ENCODE measurements at places on chromosomes 12 and 14.

DNA sequence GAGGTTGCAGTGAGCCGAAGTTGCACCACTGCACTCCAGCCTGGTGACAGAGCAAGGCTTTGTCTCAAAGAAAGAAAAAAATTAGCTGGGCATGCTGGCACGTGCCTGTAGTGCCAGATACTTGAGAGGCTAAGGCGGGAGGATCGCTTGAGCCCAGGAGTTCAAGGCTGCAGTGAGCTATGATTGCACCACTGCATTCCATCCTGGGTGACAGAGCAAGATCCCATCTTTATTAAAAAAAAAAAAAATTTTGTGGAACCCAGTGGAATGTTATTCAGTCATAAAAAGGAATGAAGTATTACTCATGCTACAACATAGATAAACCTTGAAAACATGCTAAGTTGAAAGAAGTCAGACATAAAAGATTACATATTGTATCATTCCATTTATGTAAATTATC is 8.3 kb upstream of the ERBB3 start:
- DNase-seq = no peak

- DNase-seq = no peak
Observed at GRCh38 chr12:51028813-51029150, 2.6 kb upstream of the SLC11A2 start.

DNA sequence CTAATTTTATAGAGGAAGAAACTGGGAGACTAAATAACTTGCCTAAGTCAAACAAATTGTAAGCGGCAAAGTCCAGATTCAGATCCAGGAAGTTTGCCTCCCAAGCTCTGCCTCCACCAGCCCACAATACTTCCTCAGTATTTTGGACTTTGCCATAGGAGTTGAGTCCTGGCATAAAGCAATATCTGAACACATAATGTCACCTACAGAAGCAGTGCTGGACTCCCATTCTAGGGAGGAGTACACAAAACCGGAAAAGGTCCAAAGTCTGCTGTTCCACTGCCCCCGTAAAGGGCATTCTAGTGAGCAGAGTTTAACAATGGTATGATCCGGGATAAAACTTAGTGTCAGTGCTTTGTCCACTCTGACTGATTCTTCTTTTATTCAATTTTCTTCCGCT is 340.5 kb downstream of the FUT8 start:
- no peak for DNase-seq

GRCh38 chr12:21989819-21990412 is 48.7 kb upstream of the ABCC9 start:
- DNase-seq = no peak

DNA sequence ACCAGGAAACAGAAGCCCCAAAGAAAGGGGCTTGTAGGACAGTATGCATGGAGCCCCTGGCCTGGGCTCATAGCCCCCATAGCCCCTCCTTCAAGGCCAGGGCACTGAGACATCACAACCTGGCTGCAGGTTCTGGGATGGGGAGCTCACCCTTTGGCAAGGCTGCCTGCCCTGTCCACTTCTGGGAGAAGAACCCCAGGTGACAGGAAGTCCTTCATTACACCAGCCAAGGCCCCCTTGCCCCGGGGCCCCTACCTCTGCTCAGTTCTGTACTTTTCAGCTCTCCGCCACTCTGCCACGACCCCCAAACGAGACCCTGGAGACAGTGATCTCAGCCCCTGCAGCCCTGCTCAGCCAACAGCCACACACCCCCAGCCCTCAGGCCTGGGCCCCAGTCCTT is 223.2 kb upstream of the RTL1 start:
- DNase-seq = no peak

GRCh38 chr14:94116701-94117100 is 6.2 kb downstream of the IFI27 start:
- DNase-seq = no peak

GRCh38 chr12:40745386-40745785 is 53.1 kb downstream of the CNTN1 start:
- DNase-seq = no peak

GRCh38 chr12:84696908-84697540 is 215.6 kb downstream of the SLC6A15 start:
- no peak for DNase-seq

- DNase-seq = no peak
Observed at GRCh38 chr12:127567531-127567930, 699.4 kb upstream of the TMEM132C start.

GRCh38 chr14:93984987-93985410 is 8.6 kb upstream of the ASB2 start:
- no peak for DNase-seq

DNA sequence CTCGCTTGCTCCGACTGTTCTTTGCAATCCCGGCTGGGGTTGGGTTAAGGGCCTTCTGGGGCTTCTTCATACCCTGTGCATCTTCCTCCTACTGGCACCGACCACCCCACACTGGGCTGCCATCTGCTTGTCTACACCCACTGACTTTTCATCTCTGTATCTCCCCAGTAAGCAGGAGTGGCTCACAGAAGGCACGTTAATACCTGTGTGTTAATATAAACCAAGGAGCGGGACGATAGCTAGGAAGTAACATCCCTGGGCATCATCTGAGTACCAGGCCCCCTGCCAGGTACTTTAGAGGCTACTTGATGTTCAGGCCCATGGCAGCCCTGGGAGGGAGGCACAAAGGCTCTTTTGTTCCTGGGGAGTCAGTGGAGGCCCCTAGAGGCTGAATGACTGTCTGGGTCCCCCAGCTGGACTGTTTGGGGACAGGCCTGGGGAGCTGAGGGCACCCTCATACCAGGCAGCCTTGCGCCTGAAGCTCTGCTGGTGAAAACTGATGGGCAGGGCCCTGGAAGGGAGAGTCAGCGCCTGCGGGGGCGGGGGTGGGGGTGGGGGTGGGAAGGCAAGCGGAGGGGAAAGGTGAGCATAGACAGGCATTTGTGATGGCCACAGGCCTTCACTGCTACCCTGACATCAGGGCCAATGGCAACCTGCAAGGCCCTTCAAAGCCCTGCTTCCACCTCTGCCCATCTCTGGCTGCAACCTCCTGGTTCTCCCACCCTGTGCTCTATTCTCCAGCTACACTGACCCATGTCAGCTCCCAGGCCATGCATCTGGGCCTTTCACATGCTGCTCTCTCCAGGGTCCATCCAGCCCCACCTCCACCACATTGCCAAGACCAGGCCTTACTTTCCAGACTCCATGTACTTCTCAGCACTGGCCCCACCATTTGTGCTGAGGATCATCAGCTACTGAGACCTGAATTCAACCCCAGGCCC is 34.2 kb upstream of the DEGS2 start:
- DNase-seq = no peak

DNA sequence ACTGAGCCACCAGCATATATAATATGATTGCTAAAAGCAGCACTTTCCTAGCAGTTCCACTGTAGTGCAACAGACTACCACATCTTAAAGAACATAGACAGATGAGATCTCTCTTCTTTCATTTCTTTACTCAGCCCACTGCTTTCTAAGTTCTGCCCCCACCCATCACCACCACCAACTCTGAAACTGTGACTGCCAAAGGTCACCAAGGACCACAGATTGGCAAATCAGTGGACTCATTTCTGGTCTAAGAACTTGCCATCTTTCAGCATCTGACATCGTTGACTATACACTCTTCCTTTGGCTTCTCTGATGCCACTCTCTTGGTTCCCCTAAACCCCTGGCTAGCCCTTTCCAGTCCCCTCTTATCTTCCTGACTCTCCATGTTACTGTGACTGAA is 38.4 kb downstream of the IFNG start:
- no peak for DNase-seq

DNA sequence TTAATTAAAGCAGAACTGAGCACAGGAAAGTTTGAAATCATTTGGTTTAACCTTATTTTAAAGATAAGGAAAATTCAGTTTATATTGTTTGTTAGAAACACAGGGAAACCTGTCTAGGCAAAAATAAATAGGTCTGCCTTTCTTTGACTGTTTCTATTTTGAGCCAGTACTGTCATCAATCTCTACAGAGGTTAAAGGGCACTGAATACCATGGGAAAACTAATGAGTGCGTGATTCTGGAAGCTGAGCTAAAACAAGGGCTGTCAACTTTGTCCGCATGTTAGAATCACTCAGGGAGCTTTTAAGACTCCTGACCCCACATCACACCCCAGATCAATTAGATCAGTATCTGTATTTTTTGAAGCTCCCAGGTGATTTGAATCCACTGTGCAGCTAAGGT is 38.8 kb downstream of the NOPCHAP1 start:
- no peak for DNase-seq

- no peak for DNase-seq
Observed at GRCh38 chr12:98126637-98127335, 388.6 kb upstream of the TMPO start.

- DNase-seq = no peak
Observed at GRCh38 chr12:103249607-103250006, 246.2 kb downstream of the C12orf42 start.

DNA sequence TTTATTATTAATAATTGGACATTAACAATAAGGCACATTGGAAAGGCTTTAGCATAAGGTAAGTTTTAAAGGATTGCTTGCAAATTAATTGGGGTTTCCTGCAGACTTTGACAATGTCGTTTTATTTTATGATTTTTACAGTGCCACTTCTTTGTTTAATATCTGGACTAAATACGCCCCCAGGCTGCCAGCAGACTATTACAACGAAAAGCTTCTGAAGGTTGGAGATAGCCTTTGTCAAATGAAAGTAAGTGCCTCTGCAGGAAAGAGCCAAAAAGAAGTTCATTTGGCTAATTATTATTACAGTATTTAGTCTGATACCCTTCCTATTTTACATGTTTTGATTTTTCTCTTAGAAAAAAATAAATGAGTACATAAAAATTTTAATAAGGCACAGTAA is 11.3 kb downstream of the CFAP54 start:
- DNase-seq = no peak

DNA sequence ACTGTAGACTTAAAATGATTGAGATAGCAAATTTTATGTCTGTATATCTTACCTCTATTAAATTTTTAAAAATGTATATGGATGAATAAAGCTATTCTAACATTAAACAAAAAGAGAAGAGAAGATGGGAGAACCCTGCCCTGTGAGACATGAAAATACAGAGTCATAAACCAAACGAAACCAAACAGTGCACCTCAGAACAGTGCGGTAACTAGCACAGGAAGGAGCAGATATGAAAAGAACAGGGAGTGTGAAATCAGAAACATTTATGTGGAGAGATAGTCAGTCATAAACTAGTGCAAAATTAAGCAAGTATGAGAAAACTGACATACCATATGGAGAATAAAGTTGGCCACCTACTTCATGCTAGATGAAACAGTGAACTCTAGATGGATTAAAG is 135.1 kb downstream of the ERC1 start:
- no peak for DNase-seq

GRCh38 chr14:96316087-96316486 is 47.1 kb downstream of the ATG2B start:
- no peak for DNase-seq

GRCh38 chr12:989751-990660 is 1.0 kb upstream of the ERC1 start:
- DNase-seq = peak; percentile 2

DNA sequence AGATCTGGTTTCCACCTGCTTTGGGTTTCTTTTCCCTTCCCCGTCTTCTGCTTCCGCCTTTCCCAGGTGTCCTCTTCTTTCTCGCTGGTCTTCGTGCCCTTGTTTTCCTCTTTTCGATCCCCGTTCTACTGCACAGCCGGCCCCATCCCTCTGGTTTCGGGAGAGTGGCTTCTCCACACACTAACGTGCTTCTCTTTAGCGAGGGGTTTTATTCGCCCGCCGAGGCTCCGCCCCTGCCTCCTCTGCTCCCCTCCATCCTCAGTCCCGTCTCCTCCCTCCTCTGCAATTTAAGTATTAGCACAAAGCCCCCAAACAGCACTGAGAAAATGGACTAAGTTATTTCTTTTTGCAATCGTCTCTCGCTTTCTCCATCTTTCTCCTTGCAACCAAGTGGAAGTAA is at the start of gene SLC7A8:
SLC7A8 (minus strand) TSS at position 182 of the 400 bp plus-strand sequence. CDS start 746 bp downstream, outside the sequence.
- DNase-seq = peak; percentile 22

DNA sequence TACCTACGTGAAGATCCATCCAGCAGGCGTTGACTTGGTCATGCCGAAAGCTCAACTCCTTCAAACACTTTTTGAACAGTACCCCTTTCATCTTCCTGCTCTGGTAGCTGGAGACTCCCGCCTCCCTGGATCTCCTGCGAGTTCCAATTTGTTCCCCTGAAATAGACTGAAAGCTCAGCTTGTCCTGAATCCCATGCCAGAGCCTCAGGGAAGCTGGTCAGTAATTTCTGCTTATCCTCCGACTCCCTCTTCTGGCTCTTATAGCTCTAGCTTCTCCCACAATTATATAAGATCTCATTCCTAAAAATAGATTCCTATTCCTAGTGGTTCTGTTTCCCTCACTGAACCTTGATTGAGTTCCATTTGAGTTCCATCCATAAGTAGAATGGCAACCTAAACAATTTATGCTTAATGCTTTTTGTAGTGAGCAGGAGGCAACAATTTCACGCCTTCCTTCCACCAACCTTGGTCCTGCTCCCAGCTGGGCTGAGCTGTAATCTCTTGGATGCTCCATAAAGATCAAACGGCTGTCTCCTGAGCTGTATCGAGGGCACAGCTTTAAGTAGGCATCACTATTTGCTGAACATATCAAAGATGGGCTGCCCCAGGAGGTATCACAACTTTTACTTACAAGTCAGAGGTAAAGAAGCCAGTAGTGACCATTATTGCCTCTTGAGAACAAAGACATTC is 8.0 kb upstream of the TMEM132C start:
- DNase-seq = no peak

- DNase-seq = no peak
Observed at GRCh38 chr12:15858353-15858752, 23.8 kb upstream of the STRAP start.

- no peak for DNase-seq
Observed at GRCh38 chr14:72700338-72701236, 193.3 kb downstream of the DPF3 start.

GRCh38 chr14:95346266-95346665 is 26.6 kb upstream of the CLMN start:
- DNase-seq = no peak

GRCh38 chr12:27899151-27899661 is 73.3 kb downstream of the PTHLH start:
- DNase-seq = no peak

DNA sequence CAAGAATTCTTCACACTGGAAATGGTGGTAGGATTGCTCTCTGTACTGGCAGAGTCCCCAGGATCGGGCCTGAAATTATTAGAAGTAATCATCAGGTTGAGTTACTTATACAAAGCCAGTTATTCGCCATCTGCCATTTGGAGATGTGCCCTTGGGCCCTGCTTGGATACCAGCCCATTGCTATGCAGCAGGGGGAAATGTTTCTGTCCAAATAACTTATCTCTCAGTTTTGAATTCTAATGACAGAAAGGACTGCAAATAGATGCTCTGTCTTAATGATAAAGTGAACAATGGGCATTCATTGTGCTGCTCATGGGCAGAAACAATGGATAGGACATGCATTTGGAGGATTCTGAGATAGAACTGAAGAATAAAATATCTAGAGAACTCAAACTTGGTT is 139.1 kb upstream of the PELI2 start:
- DNase-seq = no peak

All from activated CD8-positive, alpha-beta memory T cell treated with anti-CD3 and anti-CD28 coated beads for 1 hour (primary cell).